RKO (cell line): ENCODE measurements at places on chromosomes 16 and 17.

DNA sequence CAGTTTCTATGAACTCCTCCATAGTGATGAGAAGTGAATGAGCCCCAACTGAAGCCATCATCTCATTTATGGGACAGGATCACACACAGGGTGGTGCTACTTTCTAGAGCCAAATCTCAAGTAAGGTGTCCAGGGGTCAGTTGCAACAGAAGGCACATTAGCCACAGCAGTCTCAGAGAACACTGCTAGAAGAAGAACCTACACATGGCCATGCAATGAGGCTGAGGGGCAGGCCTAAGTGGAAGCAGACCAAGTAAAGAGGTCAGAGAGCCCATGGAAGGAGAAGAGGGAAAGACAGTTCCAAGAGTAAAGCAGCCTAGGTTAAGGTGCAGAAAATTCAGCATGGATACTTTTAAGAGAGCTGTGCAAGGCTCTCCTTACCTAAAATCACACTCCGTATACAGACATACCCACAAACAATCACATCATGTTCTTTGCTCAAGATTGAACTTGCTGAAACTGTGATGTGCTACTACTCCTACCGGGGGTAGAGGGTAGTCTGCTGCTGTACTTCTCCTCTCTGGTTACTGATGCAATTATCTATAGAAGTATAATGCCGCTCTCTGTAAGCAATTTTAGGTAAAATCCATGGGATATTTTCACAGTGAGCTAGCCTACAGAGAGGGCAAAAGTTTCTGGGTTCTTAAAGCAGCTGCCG, 1.7 kb downstream of the ABCA8 start:
- no peak for DNase-seq

GRCh38 chr16:2818272-2818876, 1.3 kb downstream of the PRSS21 start:
- DNase-seq, result no peak

DNA sequence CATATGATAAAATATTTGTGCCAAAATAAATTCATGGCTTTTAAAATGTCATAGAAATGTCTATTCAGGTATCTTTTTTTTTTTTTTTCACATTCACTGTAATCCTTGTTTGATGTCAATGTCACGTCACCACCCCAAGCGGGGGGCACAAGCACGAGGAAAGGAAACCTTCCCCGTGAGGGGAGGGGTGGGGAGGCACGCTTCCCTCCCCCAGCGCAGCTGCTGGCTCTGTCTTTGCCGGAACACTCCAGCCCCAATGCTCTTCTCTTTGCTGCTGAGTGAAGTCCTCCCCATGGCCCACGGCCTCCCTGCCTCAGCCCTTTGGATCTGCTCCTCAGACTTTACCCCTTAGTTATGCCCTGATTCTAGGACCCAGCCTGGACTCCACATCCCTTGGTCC, 1.5 kb downstream of the SLC35G3 start:
- DNase-seq, result no peak

- DNase-seq, result peak; percentile 86
Observed at GRCh38 chr16:4496305-4496704, 20.1 kb downstream of the HMOX2 start.

- DNase-seq, result no peak
Observed at GRCh38 chr17:72640415-72641165, 451.9 kb downstream of the SLC39A11 start.

DNA sequence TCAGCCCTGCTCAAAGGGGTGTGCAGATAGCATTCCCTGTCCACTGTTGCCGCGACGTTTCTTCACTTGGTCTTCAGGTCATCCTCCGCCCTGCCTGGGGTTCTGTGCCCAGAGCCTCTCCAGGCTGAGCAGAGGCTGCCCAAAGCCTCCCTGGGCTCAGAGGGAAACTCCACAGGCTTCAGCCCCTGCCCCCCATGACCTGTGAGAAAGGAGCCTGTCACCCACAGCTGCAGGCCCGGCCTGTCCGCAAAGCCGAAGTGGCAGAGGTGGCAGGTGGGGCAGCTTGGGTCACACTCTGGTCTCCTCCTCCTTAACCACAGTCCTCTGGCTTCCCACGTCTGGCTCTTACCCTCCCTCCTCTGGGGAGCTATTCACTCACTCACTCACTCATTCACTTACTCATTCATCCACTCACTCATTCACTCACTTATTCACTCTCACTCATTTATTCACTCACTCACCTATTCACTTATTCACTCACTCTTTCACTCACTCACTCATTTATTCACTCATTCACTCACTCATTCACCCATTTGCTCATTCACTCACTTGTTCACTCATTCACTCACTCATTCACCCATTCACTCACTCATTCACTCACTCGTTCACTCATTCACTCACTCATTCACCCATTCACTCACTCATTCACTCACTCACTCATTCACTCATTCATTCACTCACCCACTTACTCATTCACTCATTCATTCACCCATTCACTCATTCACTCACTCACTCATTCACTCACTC, 7.1 kb upstream of the CPSF4L start:
- DNase-seq, result peak; percentile 16

DNA sequence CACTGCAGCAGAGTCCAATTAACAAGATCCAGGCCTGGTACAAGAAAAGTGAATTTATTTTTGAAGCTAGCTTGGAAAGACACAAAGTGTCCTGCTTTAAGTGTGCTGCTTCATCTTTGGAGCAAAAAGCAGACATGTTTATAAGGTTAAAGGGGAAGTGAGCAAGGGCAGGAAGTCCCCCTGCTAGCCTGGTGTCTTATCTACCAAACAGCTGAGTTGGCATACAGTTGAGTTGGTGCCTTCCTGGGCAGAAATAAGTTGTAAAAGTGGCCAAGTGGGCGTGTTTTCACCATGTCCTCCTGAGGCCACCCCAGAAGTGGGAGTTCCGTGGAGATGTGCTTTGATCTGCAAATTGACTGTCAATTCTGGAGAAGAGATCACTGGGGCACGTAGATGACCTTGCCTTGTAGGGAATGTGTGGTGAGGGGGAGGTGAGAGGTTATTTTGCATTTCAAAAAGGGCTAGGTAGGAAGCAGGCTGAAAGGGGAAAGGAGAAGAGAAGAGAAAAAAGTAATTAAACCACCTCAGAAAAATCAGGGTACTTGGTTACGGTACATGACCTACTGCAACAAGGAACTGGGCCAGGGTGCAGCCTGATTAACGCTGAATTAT, 38.3 kb upstream of the HSBP1 start:
- DNase-seq, result no peak

- no peak for DNase-seq
Observed at GRCh38 chr17:58271216-58271931, 9.4 kb downstream of the MPO start.

- DNase-seq, result no peak
Observed at GRCh38 chr17:39022924-39023323, 55.7 kb upstream of the FBXO47 start.

DNA sequence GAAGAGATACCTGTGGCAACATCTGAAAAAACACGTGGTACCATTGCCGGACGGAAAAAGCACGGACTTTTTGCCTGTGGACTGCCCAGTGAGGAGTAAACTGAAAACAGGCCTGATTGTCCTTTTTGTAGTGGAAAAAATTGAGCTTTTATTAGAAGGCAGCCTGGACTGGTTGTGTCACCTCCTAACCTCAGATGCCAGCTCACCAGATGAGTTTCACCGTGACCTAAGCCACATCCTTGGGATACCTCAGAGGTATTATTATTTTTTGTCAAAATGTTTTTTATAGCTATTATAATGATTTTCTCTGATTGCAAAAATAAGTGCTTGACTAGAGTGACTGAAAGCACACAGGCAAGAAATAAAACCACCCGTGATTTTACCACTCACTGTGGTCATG, 34.9 kb downstream of the RNF213 start:
- no peak for DNase-seq

GRCh38 chr17:82962163-82962720, 117.2 kb upstream of the METRNL start:
- peak; percentile 8 for DNase-seq

DNA sequence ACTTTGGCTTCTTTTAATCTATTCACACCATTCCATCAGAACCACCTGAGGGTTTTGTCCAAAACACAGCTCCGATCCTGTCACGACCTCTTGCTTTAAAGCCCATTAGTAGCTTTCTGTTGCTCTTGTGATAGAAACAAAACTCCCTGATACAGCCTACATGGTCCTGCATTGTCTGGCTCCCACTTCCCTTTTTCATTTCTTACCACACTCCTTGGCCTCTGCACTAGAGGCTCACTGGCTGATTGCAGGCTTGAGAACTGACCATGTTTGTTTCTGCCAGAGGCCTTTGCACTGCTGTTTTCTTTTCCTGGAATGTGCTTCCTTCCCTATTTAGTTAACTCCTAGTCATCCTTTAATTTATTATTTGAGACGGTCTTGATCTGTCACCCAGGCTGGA, 23.7 kb downstream of the IST1 start:
- DNase-seq, result no peak

DNA sequence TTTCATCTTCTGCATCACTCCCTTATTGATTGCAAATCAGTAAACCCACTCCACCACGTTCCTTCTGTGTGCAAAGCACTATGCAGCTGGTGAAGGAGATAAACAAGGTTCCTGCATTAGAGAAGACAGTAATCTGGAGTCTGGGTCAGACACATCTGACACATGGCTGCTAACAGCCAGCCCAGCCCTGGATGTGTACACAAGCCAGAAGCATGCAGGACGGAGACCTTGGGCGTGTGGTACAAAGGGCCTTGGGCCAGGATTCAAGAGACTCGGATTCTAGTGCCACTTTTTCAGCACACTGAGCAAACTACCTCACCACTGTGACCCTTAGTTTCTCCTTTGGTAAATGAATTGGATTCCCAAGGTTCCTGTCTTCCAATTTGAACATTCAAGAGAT, 86.6 kb upstream of the DNAH9 start:
- no peak for DNase-seq

DNA sequence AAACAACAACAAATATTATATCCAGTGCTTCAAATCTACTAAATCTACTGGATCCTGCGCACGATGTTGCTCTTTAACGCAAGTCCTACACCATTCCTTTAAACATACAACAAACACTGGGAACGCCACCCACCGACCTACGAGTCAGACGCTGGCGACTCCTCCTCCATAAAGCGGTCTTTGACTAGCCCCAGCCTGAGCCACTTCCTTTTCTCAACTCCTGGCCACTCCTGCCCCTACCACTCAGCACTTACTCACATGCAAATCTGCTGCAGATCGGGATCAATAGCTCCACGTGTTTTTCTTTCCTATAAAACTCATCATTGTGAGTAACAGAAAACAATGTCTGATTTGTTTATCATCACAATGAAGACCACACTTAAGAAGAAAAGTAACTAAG, 32.8 kb upstream of the MNT start:
- DNase-seq, result peak; percentile 70

DNA sequence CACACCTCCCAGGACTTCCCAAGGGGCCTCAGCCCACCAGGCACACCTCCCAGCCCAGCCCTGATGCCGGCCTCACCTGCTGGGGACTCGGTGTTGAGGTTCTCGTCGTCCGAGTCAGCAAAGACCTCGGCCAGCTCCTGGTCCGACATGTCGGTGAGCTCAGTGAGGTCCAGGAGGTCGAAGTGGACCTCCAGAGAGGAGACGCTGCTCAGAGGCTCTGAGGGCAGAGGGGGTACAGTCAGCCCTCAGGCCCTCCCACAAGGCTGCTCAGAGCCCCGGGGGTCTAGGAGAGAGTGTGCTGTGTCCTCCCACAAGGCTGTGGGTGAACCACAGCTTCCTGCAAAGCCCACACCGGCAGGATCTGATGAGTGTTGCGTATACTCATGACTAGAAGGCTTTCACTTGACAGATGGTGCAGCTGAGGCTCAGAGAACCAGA, 10.5 kb downstream of the DBNDD1 start:
- DNase-seq, result no peak

DNA sequence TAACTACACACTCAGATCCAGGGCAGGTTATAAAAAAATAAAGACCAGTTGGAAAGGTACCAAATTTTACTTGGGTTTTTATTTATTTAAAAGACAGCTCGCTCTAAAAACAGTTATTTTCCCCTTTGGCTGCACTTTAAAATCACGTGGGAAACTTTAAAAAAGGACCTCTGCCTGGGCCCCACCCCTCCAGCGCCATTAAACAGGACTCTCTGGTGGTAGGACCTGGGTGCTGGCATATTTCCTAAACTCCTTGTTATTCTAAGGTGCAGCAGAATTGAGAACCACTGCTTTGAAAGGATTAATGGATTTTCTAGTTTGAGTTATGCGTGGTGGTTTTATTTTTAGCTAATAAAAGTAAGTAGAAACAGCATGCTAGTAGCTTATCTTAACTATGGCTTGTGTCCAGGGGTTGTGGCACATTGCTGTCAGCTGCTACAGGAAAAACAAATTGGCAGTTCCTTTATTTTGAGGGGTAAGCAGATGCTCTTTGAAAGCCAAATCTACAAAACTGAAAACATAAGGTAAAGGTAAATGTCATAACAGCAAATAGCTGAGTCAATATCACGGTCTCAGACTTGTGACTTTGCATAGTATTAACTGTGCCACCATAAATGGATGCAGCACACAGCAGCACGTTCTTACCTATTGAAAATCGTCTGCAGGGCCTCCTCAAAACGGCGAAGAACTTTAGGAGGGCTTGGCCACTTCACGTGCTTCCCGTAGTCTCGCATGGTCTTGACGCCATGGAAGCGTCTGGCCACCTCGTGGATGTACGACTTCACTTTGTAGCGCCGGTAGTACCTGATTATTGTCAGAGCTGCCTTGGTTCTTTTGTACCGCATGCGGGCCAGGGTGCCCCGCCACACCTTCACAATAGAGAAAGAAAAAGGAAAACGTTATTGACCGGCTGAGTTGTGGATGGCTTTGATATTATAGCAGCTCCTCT, 172.0 kb downstream of the CDK5R1 start:
- DNase-seq, result no peak

DNA sequence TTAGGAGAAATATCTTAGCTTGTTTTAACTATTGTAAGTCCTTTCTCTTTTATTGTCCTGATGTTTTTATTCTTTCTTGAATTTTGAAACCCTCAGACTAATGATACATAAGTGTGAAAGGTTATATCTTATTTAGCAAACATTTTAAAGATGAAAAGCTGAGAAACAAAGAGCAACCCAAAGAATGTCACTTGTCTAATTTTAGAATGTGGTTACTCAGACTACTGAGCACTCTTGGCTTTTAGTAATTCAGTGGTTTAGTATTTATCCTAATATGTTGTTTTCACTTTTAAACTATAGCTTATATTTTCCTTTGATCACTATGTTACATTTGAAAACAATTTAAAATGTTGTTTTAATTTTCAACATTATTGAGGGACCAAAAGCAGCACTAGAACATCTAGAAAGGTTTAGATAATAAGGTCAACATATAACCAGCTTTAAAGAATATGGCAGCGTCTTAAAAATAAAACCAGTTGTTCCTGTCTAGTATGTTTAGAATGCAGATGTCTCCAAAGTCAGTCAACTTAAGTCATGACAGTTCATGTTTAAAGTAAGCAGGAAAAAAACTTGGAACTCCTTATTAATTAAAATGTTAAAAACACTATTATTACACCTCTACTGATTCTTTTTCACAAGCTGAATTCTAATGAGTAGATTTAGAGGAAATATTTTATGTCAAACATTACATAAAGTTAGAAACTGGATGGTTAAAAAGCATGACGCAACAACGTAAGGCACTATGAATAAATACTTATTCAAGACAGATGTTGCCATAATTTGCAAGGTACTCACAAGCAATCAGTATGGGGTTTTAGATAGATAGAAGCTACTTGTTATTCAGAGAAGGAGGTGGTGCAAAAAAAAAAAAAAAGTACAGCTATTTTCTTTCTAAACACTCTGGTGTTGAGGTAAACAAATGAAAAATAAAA, 2.4 kb downstream of the MBTD1 start:
- DNase-seq, result no peak
